ENCODE measurements at places on chromosomes 6 and 20.
A peak's percentile ranks its signal among the peaks of the same experiment; 100 is the strongest.

- no peak for DNase-seq
Observed at GRCh38 chr6:21101694-21102093, 491.9 kb upstream of the SOX4 start.

- DNase-seq, result no peak
Observed at GRCh38 chr6:25525078-25525477, 126.9 kb upstream of the SCGN start.

GRCh38 chr6:151300267-151300991 lies 60.7 kb downstream of the AKAP12 start:
- DNase-seq, result no peak

- DNase-seq, result peak; percentile 24
Observed at GRCh38 chr6:83061190-83061589, 4.5 kb downstream of the UBE3D start.

DNA sequence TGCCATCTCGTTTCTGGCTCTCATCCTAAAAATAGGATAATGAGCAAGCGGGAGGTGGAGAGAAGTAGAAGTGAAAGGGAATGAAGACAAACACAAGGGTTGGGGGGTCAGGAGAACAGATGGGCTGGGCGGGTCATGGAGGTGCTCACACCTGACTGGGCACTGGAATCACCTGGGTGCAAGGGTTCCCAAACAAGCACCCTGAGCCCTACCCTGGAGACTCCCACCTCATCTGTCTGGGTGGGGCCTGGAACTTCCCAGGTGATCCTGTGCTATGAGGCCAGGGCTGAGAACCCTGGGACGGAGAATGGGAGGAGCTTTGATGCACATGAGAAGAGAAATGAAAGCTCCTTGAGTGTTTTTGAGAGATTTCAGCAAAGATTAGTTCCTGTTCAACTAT lies 223.6 kb downstream of the ANKRD60 start:
- no peak for DNase-seq

All from fibroblast of skin of back (primary cell).